ENCODE measurements at places on chromosomes 1 and 21.

GRCh38 chr21:27362249-27362648 is 395.4 kb upstream of the ADAMTS5 start:
- peak; percentile 55 for DNase-seq

DNA sequence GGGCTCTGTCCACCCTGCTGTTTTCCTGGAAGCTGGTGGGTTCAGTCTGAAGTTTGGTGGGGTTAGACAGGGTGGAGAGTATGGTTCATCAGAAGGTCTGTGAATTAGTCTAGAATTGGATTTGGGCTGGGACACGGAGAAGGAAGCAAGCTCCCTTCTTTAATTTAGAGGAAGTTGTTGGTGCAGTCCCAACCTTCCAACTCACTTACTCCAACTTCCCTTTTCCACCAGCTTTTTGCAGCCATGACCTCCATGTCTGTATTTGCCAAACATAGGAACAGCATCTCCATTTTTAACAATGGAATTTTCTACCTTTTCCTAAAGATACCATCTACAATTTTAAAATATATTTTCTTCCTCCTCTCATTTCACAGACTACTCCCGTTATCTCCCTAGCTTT is 28.5 kb upstream of the PRELP start:
- DNase-seq = no peak

- DNase-seq = no peak
These were observed 13.1 kb upstream of the PSMG1 start for GRCh38 chr21:39196310-39196709.

- peak; percentile 74 for DNase-seq
These were observed 99.4 kb downstream of the TSEN15 start for GRCh38 chr1:184150776-184151531.

GRCh38 chr21:29299916-29300806 is 1.4 kb downstream of the BACH1 start:
- DNase-seq = peak; percentile 99

GRCh38 chr1:42037161-42037560 is 116.0 kb upstream of the GUCA2B start:
- peak; percentile 56 for DNase-seq

DNA sequence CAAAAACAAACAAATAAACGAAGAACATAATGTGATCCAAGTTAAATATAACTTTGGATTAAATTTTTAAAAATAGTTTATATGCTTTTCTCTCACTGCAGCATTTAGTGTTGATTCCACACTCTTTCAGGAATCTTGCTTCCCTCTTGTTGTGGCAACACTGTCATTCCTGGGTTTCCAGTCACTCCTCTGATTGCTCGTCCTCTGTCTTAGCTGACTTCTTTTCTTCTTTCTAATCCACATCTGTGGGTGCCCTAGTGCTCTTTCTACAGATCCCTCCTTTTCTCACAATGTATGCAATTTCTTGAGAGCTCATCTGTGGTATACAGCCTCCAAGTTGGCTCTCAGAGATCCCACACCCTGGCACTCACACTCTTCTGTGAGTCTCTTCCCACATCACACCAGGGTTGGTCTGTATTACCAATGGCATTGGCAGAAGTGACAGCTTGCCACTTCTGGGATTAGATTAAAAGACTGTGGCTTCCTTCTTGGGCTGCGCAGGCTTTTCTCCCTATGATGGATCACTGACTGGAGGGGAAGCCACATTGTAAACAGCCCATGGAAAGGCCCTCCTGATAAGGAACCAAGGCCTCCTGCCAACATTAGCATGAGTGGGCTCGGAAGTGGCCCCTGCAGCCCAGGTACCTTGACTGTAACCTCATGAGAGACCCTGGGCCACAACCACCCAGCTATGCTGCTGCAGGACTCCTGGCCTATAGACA is 11.5 kb upstream of the MYOC start:
- no peak for DNase-seq

DNA sequence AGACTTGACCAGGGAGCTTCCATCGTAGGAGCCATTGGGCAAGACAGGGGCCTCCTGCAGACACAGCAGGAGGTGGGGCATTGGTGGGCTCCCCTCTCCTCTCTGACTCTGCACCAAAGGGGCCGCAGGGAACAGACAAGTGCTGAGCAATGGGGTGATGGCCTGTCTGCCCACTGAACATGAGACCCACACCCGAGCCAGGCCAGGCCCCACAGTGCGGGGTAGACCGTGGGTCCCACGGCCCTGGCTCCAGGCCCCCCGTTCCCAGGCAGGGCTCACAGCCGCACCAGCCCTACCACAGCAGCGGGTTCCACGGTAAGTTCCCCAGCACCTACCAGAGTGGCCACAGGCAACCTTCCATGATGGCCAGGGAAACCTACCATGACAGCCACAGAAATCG is 45.9 kb downstream of the CHD5 start:
- DNase-seq = no peak

GRCh38 chr21:42378418-42378817 is 12.1 kb upstream of the TFF1 start:
- no peak for DNase-seq
